ENCODE measurements at places on chromosomes 13 and 19. TPM values are rescaled to one million over a fixed set of nuclear protein-coding genes. Genes with fewer than 3 reads are reported as not detected.

The PNMA8B gene
- 0.50 TPM for total RNA-seq

The FFAR1 gene
- not detected for total RNA-seq

DNA sequence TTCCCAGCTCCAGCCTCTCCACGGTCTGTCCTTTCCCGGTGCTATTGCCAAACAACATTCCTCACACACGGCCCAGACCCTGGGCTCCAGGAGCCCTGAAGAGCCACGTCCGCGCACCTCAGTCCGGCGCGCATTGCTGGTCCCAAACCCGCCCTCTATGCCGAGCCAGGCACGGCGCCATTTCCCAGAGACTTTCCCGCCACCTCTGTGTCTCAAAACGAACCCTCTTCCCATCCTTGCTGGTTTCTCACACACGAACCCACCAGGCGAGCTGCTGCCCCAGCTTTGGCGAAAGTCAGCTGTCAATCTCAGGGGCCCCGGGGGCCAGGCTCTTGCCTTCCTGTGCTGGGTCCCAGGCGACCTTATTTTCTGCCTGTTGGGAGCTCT lies 28.0 kb upstream of the F7 start:
- H3K27ac ChIP-seq: no peak overlapping the region
- no peak overlapping the region for H3K4me3 ChIP-seq
- no peaks in the 10 kb centered on the region for H3K4me1 ChIP-seq
- no peaks in the 10 kb centered on the region for H3K27me3 ChIP-seq
- no peak for DNase-seq
- H3K36me3 ChIP-seq: peaks cover 58% of the 10 kb centered on the region

DNA sequence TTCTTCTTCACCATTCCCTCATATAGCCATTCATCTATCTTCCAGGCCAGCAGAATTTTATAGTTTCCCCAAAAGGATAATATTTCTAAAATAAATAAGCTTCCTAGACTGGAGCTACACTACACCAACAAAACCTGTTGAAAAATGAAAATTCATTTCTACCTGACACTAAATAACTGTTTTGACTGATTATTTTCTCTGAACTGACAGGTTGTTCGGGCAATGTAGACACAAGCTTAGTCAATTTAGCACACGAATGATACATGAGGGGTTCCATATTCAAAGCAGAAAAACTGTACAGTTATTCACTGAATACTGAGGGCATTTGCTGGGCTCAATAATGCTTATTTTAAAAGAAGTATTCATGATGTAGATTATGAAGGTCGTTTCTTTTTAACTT lies 589.7 kb downstream of the LIG4 start:
- peaks cover 4% of the 10 kb centered on the region for H3K27me3 ChIP-seq
- H3K27ac ChIP-seq: no peak overlapping the region
- no peaks in the 10 kb centered on the region for H3K36me3 ChIP-seq
- H3K4me3 ChIP-seq: no peak overlapping the region

- H3K27ac ChIP-seq: no peak overlapping the region
- H3K4me1 ChIP-seq: no peaks in the 10 kb centered on the region
- H3K27me3 ChIP-seq: no peaks in the 10 kb centered on the region
- no peak for DNase-seq
- H3K4me3 ChIP-seq: no peak overlapping the region
Observed at GRCh38 chr13:31150315-31150985, 11.3 kb downstream of the HSPH1 start.

DNA sequence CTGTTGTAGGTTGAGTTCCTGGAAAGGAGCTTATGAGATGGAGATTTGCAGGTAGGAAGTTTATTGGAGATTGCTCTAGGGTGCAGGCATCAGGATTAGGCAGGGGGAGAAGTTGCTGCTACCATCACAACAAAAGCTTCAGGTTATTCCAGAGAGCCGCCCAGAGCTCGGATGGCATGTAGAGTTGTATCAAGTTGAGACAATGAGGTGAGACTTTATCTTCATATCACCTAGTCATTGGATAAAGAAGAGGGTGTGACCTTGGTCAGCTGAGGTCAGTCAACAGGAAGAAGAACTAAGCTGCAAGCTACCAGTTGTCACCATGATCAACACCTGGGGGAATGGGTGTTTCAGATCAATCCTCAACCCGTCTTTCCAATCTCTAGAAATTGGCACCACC lies 342.0 kb downstream of the RFC3 start:
- peaks cover 36% of the 10 kb centered on the region for H3K4me1 ChIP-seq
- H3K36me3 ChIP-seq: no peaks in the 10 kb centered on the region
- no peak for DNase-seq
- no peaks in the 10 kb centered on the region for H3K27me3 ChIP-seq

- no peak for DNase-seq
- no peak overlapping the region for H3K4me3 ChIP-seq
- no peak overlapping the region for H3K27ac ChIP-seq
- H3K27me3 ChIP-seq: no peaks in the 10 kb centered on the region
- no peaks in the 10 kb centered on the region for H3K36me3 ChIP-seq
Observed at GRCh38 chr19:27750391-27751043, 1462.4 kb downstream of the UQCRFS1 start.

GRCh38 chr13:100853434-100853833 lies 178.8 kb upstream of the TMTC4 start:
- H3K27ac ChIP-seq: no peak overlapping the region
- no peaks in the 10 kb centered on the region for H3K36me3 ChIP-seq
- no peak for DNase-seq
- no peaks in the 10 kb centered on the region for H3K4me1 ChIP-seq

DNA sequence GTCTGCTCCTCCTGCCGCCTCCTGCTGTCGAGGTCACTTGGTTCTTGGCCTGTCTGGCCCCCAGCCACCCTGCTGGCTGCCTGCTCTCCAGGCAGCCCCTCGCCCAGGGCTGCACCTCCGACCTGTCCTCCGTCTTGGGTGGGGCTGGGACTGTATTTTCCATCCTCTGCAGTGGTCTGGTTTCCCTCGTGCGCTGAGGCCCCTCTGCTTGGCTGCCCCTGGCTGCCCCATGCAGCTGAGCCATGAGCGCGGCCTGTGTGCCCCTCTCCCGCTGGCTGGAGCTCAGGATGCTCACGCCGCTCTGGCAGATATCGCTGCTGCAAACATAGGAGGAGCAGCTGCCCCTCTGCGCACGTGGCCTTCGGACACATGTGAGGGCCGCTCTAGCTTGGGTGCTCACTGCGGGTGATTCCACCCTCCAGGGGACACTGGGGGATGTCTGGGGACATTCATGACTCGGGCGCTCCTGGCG lies 14.0 kb downstream of the UHRF1 start:
- no peaks in the 10 kb centered on the region for H3K4me1 ChIP-seq
- no peak overlapping the region for H3K27ac ChIP-seq
- no peaks in the 10 kb centered on the region for H3K36me3 ChIP-seq
- no peak for DNase-seq

- H3K36me3 ChIP-seq: no peaks in the 10 kb centered on the region
- DNase-seq: no peak
- no peaks in the 10 kb centered on the region for H3K27me3 ChIP-seq
- no peak overlapping the region for H3K27ac ChIP-seq
Observed at GRCh38 chr13:114106526-114106925, 25.9 kb downstream of the RASA3 start.

GRCh38 chr19:48934837-48935236 lies 1.3 kb downstream of the DHDH start:
- DNase-seq: no peak
- no peaks in the 10 kb centered on the region for H3K27me3 ChIP-seq
- H3K4me1 ChIP-seq: peaks cover 9% of the 10 kb centered on the region
- H3K27ac ChIP-seq: no peak overlapping the region

Data from heart right ventricle (tissue), 16 donors.